ENCODE measurements at places on chromosomes 7 and 10.
A peak's percentile ranks its signal among the peaks of the same experiment; 100 is the strongest.

DNA sequence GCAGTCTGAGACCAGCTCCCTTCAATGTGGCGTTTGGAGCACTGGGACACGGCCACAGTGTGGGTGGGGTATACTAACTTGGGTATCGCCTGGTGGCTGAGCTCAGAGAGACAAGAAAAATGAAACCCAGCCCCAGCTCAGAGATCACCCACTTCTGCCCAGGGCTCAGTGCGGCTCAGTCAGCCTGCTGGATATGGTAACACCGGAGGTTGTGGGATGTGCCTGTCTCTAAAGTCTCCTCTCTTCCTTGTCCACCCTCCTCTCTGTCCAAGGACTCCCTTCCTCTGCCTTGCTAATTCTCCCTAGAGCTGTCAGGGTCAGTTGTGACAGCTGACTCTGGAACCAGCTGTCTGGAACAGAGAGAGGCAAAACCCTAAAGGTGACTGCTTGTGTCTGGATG is 149.1 kb downstream of the PTPN20 start:
- no peak for DNase-seq

GRCh38 chr10:51773681-51774080 is 74.3 kb upstream of the CSTF2T start:
- no peak for DNase-seq

GRCh38 chr10:667096-667495 is 22.4 kb downstream of the DIP2C start:
- no peak for DNase-seq

DNA sequence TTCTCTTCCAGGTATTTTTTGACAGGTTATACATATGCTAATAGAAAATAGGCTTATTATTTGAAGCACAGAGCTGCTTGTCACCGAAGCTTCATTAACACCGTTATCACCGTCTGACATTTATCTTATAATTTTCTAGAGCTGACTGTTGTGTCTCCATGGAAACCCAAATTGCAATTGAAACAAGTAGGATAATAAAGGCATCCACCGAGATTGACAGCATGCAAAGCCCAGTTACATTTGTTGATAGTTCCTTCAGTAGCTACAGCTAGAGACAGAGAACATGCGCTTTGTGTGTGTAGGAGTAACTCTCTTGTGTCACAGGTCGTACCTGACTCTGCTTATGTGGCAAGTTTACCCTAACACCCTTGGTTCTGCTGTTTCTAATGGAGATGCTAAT is 135.6 kb downstream of the CELF2 start:
- DNase-seq: no peak

DNA sequence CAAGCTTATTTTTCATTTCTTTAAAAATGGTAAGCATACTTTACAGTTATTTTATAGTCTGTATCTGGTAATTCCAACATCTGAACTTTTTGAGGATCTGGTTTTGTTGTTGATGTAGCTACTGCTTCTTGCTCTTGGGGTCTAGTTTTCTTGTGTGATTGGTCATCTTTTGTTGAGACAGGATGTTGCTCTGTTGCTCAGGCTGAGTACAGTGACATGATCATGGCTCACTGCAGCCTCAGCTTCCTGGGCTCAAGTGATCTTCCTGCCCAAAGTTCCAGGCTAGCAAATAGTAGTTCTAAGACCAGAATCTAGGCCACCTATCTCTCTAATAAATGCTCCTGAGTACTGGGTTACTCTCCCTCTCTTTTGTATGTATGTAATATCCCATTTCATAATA is 75.7 kb downstream of the NRCAM start:
- DNase-seq: no peak

DNA sequence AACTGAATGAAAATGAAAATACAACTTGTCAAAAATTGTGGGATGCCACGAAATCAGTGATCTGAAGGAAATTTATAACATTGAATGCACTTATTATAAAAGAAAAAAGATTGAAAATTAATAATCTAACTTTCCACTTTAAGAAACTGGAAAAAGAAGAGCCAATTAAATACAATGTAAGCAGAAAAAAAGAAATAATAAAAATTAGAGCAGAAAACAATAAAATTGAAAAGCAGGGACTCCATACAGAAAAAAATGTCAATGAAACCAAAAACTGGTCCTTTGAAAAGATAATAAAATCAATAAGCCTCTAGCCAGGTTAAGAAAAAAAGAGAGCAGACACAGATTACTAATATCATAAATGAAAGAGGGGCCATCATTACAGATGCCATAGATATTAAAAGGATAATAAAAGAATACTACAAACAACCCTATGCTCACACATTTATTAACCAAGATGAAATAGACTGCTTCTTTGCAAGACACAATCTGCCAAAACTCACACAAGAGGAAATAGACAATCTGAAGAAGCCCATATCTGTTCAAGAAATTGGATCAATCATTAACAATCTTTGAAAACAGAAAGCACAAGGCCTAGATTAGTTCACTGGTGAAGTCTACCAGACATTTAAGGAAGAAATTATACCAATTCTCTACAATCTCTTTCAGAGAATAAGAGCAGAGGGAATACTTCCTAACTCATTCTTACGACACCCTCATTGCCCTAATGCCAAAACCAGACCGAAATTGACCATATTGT is 233.8 kb upstream of the NEBL start:
- no peak for DNase-seq

DNA sequence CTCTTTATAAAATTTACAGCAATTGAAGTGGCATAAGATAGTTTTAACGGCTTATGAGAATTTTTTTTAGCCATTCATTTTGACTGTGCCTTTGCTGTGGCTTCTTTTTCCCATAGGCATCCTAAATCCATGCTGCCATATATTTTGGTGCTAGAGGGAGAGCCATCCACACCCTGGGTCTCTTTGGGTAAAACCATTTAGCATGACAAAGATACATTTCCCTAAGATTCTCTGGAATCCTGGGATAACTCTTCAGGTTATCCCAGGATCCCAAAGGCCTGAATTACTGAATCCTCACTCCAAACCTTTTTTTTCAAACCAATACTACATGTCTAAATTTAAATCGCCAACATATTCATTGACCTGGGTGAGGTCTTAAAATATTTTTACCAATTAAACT is 28.9 kb downstream of the DNAJC12 start:
- DNase-seq: no peak

DNA sequence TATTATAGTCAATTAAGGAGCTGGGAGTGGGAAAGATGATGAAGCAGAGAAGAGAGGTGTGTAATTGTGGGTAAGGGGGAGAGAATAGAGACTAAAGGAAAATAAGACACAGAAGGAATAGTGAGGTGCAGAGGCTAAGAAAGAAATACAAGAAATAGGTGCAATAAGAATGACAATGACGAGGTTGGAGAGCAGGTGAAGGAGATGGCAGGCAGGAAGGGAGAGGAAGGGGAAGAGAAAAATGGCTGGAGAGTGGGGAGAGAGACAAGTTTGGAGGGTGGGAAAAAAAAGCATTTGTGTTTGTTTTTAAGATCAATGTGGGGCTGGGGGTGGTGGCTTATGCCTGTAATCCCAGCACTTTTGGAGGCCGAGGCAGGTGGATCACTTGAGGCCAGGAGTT is 27.6 kb upstream of the MKLN1 start:
- no peak for DNase-seq

- no peak for DNase-seq
Measured at GRCh38 chr10:77562742-77563141, 74.9 kb downstream of the KCNMA1 start.

GRCh38 chr7:130148561-130148960 is 56.6 kb downstream of the TMEM209 start:
- DNase-seq: no peak

GRCh38 chr7:77831481-77831880 is 32.9 kb downstream of the PHTF2 start:
- no peak for DNase-seq

GRCh38 chr7:77266291-77266794 is 66.7 kb upstream of the FGL2 start:
- DNase-seq: no peak

DNA sequence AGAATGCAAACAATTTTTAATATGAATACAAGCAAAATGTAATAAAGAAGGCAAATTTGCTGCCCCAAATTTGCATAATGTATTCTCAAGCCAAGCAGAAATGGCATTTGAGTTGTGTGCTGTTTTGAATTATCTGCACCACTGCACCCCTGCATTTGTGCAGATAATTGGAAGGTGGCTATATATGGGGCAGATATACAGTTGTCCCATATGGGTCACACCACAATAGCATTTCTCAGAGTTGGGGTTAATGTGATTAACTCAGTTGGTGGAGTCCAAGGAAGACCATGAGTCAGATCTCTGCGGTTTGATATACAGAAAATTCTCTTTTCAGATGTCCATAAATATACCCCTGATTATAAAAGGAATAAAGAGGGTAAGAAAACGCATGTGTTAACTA is 68.9 kb upstream of the EXOC4 start:
- DNase-seq: no peak

DNA sequence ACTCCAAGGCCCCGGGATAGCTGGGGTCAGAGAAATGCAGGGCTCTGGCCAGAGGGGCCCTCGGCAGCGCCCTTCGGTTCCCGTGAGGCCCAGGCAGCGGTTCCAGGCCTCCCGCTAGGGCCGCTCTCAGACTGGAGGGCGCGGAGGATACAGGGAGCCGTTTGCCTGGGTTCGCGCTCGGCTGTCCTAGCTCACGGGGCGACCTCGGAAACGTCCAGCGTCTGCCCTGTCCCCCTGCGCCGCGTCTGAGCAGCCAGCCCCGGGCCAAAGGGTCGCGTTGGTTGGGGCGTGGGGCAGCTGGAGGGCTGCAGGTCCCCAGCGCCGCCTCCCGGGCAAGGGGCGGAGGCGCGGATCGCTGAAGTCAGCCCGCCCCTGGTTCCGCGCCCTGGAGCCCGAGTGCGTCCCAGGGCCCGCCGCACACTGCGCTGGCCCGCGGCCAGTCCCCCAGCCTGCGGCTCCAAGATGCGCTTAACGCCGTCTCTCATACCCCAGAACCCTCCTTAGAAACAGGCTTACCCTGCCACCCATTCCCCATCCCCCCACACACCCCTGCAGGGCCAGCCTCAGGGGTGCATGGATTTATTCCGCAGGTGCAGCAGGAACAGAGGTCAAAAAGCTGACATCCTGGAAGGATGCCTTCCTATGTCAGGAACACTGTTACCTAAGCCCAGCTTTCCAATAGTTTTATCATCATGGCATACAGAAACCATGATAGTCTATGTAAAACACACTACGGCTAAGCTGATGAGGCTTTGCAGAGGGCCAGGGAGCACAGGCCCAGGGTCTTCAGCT is 22.1 kb upstream of the OPN4 start:
- peak; percentile 78 for DNase-seq

DNA sequence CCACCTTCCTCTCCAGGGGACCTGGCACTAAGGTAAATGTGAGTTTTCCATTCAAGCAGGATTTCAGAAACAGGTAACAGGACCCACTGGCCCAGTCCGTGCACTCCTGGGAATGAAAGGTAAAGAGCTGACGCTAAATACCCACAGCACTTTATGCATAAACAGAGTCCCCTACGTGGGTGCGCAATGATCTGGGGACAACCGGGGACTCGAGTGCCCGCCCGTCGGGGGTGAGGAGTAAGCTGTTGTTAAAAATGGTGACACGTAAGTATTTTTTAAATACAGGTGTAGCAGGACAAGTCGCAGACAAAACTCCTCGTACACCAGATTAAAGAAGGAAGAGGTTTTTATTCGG is 47.2 kb upstream of the PPP2R2D start:
- no peak for DNase-seq

- no peak for DNase-seq
Measured at GRCh38 chr7:119696336-119696735, 576.6 kb upstream of the KCND2 start.

DNA sequence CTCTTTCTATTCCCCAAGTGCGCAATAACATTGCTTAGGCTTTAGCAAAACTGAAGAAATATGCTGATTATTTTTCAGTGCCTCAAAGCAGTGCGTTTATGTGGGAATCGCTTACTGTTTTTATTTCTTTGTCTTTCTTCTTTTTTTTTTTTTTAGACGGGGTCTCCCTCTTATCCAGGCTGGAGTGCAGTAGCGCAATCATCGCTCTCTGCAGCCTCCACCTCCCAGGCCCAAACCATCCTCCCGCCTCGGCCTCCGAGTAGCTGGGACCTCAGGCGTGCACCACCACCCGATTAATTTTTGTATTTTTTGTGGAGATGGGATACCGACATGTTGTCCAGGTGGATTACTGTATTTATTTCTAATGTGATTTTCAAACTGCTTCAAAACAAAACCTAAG is 1.2 kb downstream of the DENND10 start:
- no peak for DNase-seq

DNA sequence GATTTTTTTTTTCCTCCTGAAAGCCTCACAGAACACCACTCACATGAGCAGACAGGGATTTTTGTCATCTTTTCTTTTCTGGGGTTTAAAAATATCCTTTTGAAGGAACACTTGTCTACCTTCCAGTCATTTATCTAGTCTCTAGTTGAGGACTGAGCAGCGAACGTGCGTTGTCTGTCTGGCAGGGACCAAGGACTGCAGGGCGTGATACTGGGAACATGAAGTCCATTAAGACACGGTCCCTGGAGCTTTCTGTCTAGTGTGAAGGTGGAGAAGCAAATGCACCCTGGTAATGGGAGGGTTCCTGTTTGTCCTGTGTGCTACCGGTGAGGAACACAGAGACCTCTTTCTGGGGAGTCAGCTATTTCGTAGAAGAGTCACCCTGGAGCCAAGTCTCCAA is 207.4 kb downstream of the TMEM178B start:
- DNase-seq: no peak

DNA sequence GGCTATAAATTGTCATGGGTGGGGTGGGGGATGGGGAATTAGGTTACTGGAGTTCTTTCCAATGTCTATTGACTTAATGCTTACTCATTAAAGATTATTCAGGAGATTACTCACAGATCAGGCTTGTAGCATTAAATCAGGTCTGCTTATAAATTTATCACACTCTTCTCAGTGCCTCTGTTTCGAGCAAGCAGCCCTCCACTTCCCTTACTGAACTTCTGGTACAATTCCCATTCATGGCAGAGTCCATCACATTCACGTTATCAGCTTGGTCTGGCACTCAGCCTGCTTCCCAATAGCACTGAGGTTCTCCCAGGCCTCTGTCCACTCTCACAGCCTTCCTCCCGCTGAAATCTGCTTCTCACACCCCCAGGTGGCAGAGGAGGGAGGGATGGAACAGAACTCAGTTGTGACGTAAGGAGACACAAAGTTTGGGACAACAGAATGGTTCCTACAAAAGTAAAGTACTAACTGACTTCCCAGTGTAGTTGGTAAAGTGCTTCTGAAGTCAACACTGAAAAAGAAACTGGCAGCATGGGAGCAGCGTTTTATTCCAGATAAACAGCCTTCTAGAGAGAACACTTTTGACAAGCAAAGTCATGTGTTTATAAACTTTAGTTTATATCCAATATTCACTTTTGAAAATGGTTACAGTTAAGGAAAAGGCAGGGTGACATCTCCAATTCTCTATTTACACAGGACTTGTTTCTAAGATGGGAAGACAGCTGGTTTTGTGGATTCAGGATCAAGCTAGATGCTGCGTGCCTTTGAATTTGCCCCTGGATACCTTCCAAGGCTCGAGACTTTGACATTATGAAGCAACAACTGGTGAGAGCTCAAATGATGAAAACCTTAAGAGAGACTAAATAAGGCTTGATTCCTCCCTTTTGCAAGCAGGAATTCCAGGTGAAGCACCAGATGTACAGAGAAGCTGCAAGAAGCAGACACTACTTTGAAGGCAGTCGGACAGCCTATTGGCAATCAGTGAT is 81.4 kb downstream of the ATXN7L1 start:
- DNase-seq: no peak

- DNase-seq: peak; percentile 44
Measured at GRCh38 chr7:54543051-54543488, 895 bp downstream of the VSTM2A start.
